Kidney (tissue), 22 donors: ENCODE measurements at places on chromosomes 6 and 20. TPM values are rescaled to one million over a fixed set of nuclear protein-coding genes. Genes with fewer than 3 reads are reported as not detected.

Gene DEFB121
- not detected for total RNA-seq

Gene C20orf141
- total RNA-seq, result not detected

Gene NECAB3
- total RNA-seq, result 19.7 TPM

- no peak for DNase-seq
These were observed 57.5 kb downstream of the PRDM1 start for GRCh38 chr6:106143665-106144064.

DNA sequence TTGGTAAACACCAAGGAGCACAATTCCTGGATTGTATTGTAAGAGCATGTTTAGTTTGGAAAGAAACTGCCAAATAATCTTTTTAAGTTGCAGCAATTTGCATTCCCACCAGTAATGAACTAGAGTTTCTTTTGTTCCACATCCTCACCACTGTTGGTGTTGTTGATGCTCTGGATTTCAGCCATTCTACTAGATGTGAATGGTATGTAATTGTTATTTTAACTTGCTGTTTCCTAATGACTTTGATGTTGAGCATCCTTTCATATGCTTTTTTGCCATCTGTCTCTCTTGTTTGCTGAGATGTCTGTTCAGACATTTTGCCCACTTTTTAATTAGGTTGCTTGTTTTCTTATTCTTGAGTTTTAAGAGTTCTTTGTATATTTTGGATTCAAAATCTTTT is 1654.1 kb downstream of the GRIK2 start:
- no peak for DNase-seq

DNA sequence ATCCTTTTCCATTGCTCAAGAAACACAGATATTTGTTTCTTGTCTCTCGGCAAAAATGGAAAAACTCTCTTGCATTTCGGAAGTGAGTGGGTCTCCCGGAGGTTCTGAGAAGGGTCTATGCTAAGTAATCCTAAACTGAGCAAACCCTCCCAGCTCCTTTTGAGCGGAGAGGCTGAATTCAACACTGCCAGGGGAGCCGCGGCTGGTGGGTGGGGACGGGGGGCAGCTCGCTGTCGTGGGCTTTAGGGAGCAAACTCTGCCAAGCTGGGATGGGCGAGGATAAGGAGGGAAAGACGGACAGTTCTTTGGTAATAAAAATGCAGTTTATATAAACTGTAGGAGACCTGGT is 211.4 kb downstream of the FOXC1 start:
- DNase-seq, result no peak

GRCh38 chr6:117399924-117400323 is 25.8 kb downstream of the ROS1 start:
- no peak for DNase-seq

- no peak for DNase-seq
These were observed 1152.3 kb upstream of the GJE1 start for GRCh38 chr6:140980265-140980887.

DNA sequence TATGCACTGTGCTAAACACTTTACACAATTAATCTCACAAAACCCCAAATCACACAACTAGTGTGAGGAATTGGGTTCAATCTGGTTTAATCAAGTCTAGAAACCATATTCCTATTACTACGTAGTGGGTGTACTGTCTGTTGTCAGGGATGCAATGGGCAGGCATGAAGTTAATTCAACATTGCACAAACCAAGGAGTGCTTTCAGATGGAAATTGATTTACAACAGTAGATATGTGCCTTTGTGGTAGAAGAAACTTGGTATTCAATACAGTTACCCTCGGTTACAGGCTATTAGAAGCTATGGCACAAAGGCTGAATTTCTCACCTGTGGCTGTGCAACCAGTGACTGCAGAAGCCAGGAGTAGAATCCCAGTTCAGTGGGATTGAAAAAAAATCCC is 157.8 kb downstream of the CLIC5 start:
- DNase-seq, result no peak

GRCh38 chr6:12474167-12475140 is 184.3 kb downstream of the EDN1 start:
- DNase-seq, result no peak

DNA sequence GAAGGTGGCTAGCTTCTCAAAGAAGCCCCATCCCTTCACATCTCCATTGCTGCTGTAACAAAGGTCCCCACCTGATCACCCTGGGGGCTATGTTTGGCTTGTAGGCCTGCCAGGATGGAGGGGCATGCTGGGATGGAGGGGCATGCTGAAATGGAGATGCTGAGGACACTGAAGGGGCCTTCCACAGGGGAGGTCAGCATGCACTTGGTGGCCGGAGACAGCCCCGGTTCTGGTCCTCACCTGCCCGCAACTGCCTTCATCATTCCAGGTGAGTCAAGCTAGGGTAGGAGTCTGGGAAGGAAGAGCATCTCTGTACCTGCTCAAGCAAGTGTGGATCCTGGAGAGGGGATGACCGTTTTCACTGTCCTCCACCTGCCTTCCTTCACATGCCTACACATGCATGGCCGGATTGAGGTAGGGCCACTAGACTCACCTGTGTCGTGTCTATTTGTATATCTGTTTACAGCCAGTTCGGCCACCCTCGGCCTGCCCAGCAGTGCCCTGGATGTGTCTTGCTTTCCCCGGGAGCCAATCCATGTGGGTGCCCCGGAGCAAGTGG is 6.0 kb downstream of the L3MBTL1 start:
- DNase-seq, result no peak
